COLO829 (cell line): ENCODE measurements at places on chromosomes 16 and 17.

GRCh38 chr16:66401610-66402009 lies 25.5 kb upstream of the BEAN1 start:
- DNase-seq = no peak

GRCh38 chr17:69486779-69487637 lies 72.5 kb downstream of the MAP2K6 start:
- no peak for DNase-seq

- peak; percentile 92 for DNase-seq
Measured at GRCh38 chr17:39200070-39200879, at the start of gene RPL19. RPL19 (plus strand) TSS chr17:39200283; CDS start chr17:39200345, 62 bp downstream.

DNA sequence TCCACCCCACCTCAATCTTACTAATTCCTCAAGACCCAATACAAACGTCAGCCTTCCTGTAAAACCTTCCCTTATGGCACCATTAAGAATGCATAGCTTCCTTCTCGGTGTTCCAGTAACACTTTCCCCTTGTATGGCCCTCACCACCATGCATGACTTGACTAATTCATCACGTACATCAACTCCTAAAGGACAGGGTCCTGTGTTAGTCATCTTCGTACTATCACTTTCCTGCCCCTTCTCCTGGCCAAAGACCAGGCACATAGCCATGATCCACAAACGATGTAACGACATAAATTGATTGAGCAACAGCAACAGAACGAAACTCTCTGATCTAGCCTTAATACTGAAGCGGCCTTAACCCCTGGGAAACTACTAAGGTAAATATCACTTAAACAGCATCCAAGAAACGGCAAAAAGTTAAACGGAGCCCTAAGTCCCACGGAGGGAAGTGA lies 612 bp downstream of the PSMD12 start:
- no peak for DNase-seq

DNA sequence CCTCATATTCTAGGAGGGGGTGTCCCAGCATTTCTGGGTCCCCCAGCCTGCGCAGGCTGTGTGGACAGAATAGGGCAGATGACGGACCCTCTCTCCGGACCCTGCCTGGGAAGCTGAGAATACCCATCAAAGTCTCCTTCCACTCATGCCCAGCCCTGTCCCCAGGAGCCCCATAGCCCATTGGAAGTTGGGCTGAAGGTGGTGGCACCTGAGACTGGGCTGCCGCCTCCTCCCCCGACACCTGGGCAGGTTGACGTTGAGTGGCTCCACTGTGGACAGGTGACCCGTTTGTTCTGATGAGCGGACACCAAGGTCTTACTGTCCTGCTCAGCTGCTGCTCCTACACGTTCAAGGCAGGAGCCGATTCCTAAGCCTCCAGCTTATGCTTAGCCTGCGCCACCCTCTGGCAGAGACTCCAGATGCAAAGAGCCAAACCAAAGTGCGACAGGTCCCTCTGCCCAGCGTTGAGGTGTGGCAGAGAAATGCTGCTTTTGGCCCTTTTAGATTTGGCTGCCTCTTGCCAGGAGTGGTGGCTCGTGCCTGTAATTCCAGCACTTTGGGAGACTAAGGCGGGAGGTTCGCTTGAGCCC lies 11.6 kb downstream of the STH start:
- DNase-seq = no peak

- DNase-seq = no peak
Measured at GRCh38 chr17:82507631-82508175, 11.8 kb upstream of the FOXK2 start.

- no peak for DNase-seq
Measured at GRCh38 chr17:72456075-72456474, 335.3 kb downstream of the SOX9 start.

GRCh38 chr17:17943281-17943984 lies 28.8 kb downstream of the TOM1L2 start:
- DNase-seq = no peak

GRCh38 chr17:45130681-45131615 lies 1.4 kb downstream of the PLCD3 start:
- no peak for DNase-seq

GRCh38 chr16:15979801-15980200 lies 30.4 kb downstream of the ABCC1 start:
- DNase-seq = no peak

GRCh38 chr16:82892324-82892723 lies 265.6 kb downstream of the CDH13 start:
- no peak for DNase-seq

GRCh38 chr17:31226950-31227349 lies 70.1 kb downstream of the OMG start:
- DNase-seq = no peak

DNA sequence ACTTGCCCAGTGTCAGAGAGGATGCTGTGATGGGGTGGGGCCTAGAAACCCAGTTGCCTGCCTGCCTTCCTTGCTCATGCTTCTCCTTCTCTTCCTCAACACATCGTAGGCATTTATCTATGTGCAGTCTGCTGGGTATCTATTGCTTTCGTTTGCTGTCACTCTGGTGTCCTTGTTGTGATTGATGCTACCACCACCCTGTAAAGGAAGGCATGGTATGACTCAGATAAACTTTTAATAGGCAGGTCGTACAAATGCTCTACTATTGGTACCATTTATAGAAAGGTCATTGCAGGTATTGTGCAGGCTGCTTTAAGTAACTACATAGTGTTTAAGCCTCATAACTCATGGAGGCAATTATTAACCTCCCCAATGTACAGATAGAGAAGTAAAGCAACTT lies 368.9 kb downstream of the UTP18 start:
- no peak for DNase-seq

- no peak for DNase-seq
Measured at GRCh38 chr16:81095653-81095952, 592 bp downstream of the GCSH start.

- no peak for DNase-seq
Measured at GRCh38 chr16:24540602-24541210, 1.3 kb downstream of the RBBP6 start.

DNA sequence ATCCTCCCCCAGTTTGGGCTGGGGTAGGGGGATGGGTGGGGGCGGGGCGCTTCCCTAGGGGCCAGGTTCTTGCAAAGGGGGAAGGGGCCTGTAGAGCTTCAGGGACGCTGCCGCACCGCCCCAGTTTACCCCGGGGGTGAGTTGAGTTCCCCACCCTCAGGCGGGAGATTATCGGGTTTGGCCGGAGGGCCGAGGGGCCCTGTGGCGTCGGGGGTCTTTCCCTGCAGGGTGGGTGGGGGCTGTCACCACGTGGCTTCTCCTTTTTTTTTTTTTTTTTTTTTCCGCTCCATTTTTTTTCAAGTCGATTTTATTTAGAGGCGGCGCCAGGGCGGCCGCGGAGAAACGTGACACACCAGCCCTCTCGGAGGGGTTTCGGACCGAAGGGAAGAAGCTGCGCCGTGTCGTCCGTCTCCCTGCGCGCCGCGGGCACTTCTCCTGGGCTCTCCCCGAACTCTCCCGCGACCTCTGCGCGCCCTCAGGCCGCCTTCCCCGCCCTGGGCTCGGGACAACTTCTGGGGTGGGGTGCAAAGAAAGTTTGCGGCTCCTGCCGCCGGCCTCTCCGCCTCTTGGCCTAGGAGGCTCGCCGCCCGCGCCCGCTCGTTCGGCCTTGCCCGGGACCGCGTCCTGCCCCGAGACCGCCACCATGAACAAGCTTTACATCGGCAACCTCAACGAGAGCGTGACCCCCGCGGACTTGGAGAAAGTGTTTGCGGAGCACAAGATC lies at the start of gene IGF2BP1:
Gene IGF2BP1, plus strand, starts transcription at position 283 of the 724 bp plus-strand sequence. Its CDS starts 361 bp downstream, at position 644.
- peak; percentile 38 for DNase-seq

DNA sequence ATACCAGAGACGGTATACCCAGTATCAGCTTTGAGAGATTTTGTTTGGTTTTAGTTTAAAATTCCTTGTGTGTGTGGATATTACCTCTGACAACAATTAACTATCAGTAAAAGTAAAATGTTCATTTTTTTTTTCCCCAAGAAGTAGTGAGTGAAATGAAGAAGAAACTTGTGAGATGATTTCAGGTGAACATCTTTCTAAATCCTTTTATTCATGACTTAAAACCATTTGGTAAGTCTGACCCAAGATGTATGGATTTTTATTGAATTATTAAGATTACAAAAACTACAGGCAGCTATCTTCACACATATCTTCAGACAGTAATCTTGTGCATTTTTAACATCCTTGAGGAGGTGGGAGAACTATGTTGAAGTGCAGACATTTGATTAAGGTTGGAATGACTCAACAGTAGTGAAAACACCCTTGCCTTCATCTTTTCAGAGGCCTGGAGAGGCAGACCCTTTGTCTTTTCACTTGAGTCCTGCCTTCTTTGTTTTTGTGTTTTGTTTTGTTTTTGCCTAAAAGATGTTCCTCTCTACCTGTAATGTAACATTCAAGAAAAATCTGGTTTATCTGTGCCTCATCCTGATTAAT lies 240.3 kb upstream of the TBX2 start:
- DNase-seq = no peak

DNA sequence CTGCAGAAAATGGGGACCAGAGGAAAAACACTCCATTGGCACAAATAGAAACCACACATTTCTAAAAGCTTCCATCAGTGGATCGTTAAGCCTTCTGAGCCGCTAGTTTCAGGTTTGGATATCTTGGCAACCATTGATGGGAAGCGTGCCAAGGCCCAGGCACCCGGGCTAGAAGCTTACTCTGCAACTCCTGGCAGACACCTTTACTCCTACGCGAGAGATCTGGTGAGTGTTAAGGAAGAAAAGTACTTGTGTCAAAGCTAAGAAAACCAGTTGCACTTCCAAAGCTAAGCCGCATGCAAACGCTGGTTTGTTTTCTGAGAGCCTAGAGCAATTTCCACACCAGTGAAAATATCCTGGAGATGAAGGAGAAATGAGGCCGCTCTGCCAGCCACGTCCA lies 472.4 kb downstream of the PMP22 start:
- DNase-seq = no peak

- DNase-seq = peak; percentile 43
Measured at GRCh38 chr16:68704232-68704867, 32.7 kb upstream of the CDH1 start.

GRCh38 chr16:69407702-69408323 lies 16.6 kb upstream of the CYB5B start:
- DNase-seq = no peak

GRCh38 chr17:1592751-1593629 lies 30.4 kb upstream of the PITPNA start:
- DNase-seq = no peak

DNA sequence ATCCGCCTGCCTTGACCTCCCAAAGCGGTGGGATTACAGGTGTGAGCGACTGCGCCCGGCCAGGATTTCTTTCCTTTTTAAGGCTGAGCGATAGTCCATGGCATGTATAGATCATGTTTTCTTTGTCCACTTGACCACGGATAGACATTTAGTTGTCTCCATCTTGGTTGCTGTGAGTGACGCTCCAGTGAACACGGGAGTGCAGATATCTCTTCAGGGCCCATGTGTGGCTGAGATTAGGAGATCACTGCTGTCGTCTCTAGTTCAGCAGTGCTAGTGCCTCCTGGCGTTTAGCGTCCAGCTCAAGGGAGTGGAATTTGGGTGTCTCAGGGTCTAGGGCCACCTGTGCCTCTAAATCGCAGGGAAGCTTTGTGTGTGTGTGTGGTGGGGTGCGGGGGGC lies 41.5 kb downstream of the ABCC1 start:
- DNase-seq = no peak

DNA sequence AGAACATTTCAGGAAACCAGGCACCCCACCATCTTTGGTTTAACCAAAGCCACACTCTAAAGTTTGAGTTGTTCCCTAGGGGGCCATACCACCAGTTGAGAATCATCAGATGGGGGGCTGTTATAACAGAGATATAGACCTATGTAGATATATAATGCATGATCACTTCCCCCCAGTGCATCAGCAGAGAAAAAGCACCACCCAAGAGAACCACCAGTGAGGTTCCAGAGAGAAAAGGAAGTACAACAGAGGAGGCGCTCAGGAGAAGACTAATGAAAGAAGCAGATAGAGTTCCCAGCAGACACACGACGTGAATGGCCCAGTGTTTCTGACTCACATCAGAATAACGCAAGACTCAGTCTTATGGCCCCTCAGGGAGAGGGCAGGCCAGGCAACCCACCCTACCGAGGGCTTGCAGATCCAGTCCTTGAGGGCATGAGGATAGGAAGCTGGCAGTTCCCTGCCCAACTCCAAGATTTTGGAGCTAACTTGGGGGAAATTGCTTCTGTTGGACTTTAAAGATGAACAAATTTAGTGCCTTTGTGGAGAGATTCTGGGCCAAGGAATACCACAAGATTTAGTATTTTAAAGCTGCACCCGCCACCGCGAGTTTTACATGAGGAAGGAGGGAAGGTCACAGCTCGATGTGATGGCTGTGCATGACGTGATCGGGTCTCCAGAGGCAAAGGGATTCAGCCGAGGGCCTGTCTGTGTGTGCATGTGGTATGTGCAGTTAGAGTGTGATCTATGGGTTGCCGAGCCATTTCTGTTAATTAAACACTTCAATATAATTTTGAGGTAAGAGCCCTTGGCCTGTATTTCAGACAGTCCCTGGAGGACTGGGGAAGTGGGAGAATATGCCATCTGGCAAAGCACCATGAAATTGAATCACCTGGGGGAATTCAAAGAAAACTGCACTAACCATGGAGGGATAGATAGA lies 53.1 kb downstream of the AIPL1 start:
- DNase-seq = no peak

GRCh38 chr17:52420555-52421078 lies 262.1 kb upstream of the CA10 start:
- no peak for DNase-seq

- DNase-seq = no peak
Measured at GRCh38 chr16:66979011-66979717, 9.2 kb upstream of the CES4A start.

- peak; percentile 48 for DNase-seq
Measured at GRCh38 chr17:48505788-48506187, 25.0 kb downstream of the HOXB1 start.

GRCh38 chr16:54510685-54511221 lies 224.2 kb upstream of the IRX3 start:
- DNase-seq = no peak

DNA sequence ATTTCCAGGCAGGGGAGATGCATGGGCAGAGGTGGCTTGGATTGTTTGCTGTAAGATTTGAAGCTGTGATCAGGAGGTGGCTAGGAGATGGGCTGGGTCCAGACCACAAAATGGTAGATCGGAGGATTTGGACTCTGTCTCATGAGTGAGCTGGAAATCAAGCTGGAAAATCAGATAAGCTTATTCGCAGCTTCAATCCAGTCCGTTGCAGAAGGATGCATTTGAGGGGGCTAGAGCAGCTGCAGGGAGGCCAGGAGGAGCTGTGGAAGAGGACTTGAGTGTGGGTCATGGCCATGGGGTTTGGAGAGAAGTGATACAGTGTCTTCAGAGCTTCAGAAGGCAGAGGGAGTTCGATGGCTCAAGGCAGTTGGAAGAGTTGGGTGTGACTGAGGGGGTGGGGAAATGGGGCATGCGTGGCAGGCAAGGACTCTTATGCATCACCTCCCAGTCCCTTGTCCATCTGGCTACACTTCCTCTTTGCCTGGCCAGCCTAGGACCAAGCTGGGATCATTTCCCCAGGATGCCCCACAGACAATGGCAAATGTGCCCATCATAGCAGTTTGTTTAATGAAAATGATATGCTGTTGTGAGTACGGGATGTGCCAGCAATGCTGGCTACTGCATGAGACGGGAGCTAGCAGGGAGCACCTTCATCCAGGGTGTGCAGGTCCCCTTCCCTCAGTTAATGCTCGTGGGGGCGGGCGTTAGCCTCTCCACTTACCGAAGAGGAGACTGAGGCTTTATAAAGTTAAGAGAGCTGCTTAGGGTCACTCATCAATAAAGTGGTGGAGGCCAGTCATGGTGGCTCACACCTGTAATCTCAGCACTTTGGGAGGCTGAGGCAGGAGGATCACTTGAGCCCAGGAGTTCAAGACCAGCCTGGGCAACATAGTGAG lies 20.6 kb downstream of the QPRT start:
- no peak for DNase-seq

GRCh38 chr16:14473488-14473887 lies 156.6 kb downstream of the PARN start:
- DNase-seq = no peak
